ENCODE measurements at places on chromosomes 2 and 18. TPM values are rescaled to one million over a fixed set of nuclear protein-coding genes. Genes with fewer than 3 reads are reported as not detected.
A peak's percentile ranks its signal among the peaks of the same experiment; 100 is the strongest.

Gene KIF1A
- not detected for total RNA-seq

Gene ANKRD36B
- 4.2 TPM for total RNA-seq

Gene CFLAR
- 57.2 TPM for total RNA-seq

Gene SMAD4
- 92.0 TPM for total RNA-seq

DNA sequence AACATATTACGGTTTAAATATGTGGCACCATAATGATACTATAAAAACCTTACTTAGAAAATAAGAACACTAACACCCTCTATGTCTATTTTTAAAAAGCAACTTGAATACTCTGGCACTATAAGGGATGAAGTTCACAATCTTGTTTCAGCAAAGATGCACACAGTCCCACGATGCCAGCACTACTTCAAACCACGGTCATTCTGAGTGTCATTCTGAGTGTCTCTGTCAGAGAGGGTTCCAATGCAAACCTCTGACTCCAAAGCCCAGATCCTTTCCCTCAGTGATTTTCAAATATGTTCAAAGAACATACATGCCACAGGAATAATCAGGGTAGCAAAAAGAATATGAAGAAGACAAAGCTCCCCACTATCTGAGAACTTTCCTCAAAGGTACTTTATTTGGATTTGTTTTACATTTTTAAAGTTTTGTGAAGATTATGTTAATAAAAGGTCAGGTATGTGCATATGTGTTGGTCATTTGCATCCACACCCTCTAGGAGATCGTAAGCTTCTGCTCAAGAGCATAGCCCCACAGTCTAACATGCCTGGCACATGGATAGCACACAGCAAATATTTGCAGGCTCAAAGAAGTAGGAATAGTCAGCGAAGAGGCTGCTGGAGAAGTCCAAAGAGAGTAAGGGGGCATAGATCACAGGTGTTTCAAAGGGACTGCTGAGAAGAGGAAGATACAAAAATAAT lies 127.6 kb downstream of the DYM start:
- DNase-seq, result no peak

GRCh38 chr2:71499691-71500090 lies 46.3 kb downstream of the DYSF start:
- no peak for DNase-seq

- peak; percentile 87 for DNase-seq
Observed at GRCh38 chr2:172639823-172640222, 83.9 kb downstream of the PDK1 start.

DNA sequence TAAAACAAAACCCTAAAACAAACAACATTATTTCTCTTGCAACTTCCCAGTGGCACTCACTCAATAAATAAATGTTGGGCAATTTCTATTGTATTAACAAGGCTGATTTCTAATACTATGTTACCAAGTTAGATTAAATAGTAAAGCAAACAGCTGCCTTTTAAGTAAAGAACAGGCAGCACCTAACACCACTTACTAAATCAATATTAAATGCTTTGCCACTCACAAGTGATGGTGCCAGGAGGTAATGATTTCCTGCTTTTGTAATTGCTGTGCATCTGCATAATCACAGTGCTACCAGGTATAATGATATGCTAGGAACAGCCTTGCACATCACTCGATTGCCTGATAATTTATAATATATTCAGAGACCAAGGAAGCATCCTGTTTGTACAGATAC lies 276.5 kb downstream of the NBAS start:
- DNase-seq, result no peak

DNA sequence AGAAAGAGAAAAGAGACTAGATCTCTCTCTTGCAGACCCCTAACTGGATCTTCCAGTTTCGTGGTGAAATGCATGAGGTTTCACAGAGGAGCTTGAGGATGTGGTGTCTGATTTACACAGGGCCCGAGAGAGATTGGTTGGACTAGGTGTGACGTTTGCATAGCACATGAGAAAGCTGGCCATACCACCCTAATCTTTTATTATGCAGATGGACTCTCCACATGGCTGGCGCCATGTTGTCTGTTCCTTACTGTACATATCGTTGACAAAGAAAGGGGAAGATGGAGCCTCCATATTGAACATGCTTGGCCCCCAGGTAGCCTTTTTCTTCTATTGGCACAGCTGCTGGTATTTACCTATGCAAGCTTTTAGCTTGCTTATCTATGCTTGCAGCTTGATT lies 27.5 kb upstream of the PGAP1 start:
- no peak for DNase-seq

DNA sequence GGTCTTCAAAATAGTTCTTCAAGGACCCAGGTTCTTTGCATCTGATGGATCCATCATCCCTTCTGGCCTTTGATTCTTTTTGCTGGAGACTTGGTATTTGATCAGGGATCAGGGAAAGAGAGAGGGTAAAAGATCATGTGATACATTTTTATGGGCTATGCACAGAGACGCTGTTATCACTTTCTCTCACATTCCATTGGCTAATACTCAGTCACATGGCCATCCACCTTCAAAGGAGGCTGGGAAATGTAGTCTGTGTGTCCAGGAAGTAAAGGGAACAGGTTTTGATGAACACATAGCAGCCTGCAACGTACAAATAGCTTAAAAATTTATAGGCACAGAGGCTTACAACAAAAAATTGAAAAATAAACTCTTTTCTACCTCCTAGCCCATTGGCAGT lies 629.6 kb upstream of the FANCL start:
- DNase-seq, result no peak

- DNase-seq, result no peak
Observed at GRCh38 chr2:20355131-20355530, 4.5 kb upstream of the PUM2 start.

DNA sequence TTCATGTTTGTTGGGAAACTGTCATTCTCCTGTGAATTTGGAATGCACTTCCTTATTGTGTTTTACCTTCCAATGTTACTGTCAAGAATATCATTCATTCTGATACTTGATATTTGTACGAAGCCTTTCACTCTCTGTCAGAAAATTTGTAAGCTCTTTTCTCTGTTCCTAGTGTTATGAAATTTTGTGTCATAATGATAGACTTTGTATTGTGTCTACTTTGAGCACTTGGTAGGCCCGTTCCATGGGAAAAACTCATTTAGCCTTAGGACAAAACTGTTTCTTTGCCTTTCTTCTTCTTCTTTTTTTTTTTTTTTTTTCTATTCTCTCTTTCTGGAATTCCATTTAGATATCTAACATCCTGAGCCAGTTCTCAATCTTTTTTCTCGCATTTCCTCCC lies 52.0 kb upstream of the FAM124B start:
- DNase-seq, result no peak

- peak; percentile 24 for DNase-seq
Observed at GRCh38 chr18:8212896-8213780, 396.1 kb upstream of the RAB12 start.
